ENCODE measurements at places on chromosomes 3 and 15. TPM values are rescaled to one million over a fixed set of nuclear protein-coding genes. Genes with fewer than 3 reads are reported as not detected.

DNA sequence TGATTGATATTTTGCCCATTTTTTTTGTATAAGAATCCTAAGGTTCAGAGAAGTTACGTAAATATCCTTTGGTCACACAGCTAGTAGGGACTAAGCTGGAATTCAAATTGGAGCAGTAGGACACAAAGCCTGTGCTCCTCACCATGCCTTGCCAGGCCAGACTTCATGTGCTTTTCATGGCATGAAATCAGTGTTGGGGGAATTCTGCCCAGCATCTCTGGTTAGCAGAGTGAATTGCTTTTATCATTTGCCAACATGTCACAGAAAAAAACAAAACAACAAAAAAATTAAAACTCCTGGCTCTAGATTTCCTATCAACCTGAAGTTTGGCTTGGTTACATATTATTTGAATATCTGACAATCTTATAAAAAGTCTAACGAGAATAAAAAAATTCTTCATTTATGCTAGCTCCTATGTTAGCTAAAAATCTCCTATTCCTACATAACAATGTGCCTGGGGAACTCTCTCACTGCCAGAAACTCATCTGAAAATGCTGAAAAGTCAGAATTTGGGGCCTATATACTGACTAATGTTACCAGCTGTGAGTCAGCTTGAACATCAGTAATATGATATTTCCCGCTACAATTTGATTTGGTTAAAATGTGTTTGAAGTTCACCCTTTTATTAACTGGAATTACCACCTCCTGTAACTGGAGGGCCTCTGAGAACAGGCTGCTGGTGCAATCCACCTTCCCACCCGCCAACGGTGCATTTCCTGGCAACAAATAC, 141.7 kb downstream of the TIGIT start:
- H3K27ac ChIP-seq = no peak overlapping the region
- no peaks in the 10 kb centered on the region for H3K36me3 ChIP-seq
- DNase-seq = no peak
- H3K4me3 ChIP-seq = no peak overlapping the region
- H3K27me3 ChIP-seq = no peaks in the 10 kb centered on the region

DNA sequence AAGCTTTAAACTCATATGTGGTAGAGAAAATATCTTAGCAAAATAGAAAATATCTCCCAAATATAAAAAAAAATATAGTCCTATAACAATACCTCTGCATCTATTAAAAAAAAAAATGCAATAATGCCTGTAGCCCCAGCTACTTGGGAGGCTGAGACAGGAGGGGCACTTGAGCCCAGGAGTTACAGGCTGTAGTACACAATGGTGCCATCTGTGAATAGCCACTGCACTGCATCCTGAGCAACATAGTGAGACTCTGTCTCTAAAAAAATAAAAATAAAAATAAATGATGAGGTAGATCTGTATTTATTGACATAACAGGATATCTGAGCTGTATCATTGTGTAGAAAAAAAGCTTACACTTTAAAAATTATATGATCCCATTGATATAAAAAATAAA, 70.4 kb downstream of the PFN2 start:
- H3K4me1 ChIP-seq = no peaks in the 10 kb centered on the region
- H3K27ac ChIP-seq = no peak overlapping the region
- H3K27me3 ChIP-seq = no peaks in the 10 kb centered on the region
- no peak overlapping the region for H3K4me3 ChIP-seq

GRCh38 chr3:188369526-188369925, 215.6 kb downstream of the LPP start:
- DNase-seq = no peak
- no peak overlapping the region for H3K4me3 ChIP-seq
- H3K36me3 ChIP-seq = no peaks in the 10 kb centered on the region

DNA sequence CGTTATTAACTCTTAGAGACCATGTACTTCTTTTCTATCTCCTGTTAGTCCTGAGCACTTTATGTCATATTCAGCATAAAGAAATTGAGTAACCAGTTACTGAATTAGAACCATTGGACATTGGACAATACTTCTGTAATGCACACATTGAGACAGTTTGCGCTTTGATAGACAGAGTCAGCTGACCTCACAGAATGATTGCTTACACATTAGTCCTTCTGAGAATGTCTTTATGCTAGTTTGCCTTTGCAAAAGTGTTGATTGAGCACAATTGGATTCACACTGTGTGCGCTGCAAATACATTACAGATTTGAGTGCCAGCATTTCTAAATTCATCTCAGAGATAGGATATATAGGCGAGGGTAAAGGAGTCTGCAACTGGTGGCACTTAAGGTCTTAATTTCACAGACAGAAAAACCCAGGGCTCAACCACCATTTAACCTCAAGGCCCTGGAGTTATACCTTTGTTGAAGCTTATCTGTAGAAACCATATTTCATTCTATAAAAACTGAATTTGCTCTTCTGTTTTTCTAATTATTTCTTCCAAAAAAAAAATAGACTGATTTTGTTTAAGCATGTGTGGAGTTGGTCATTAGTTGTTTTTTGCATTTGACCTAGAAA, 3.8 kb downstream of the SERPINI1 start:
- no peaks in the 10 kb centered on the region for H3K36me3 ChIP-seq
- H3K27ac ChIP-seq = no peak overlapping the region
- no peak overlapping the region for H3K4me3 ChIP-seq
- no peaks in the 10 kb centered on the region for H3K27me3 ChIP-seq

- H3K27me3 ChIP-seq = no peaks in the 10 kb centered on the region
- H3K4me1 ChIP-seq = peaks cover 18% of the 10 kb centered on the region
- no peak overlapping the region for H3K4me3 ChIP-seq
- peak overlapping the region; percentile 26 for H3K27ac ChIP-seq
- H3K36me3 ChIP-seq = no peaks in the 10 kb centered on the region
These were observed 93.3 kb downstream of the TRIM42 start for GRCh38 chr3:140770977-140771667.

DNA sequence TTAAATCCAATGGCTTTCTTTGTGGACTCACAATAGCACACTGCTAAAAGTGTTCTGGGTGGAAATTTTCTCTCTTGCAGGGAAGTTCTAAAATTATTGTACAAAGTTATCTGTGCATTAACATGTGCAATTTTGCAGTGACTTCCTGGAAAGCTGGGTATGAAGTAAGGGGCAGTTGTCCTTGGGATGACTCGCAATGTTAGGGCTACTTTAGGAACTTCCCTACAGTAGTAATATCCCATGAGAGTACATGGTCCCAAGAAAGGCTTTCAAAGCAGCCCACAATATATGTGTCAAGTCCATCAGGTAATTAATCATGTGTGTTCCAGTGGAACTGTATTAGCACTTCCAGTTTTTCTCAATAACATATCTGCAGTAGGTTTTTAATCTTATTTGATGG, 201.0 kb upstream of the UBE2E2 start:
- H3K27me3 ChIP-seq = no peaks in the 10 kb centered on the region
- H3K27ac ChIP-seq = no peak overlapping the region
- no peaks in the 10 kb centered on the region for H3K36me3 ChIP-seq
- no peak for DNase-seq
- no peaks in the 10 kb centered on the region for H3K4me1 ChIP-seq

- H3K4me1 ChIP-seq = peaks cover 10% of the 10 kb centered on the region
- DNase-seq = no peak
- H3K27me3 ChIP-seq = no peaks in the 10 kb centered on the region
- H3K27ac ChIP-seq = no peak overlapping the region
- no peak overlapping the region for H3K4me3 ChIP-seq
These were observed 236.1 kb downstream of the RORA start for GRCh38 chr15:60993008-60993407.

DNA sequence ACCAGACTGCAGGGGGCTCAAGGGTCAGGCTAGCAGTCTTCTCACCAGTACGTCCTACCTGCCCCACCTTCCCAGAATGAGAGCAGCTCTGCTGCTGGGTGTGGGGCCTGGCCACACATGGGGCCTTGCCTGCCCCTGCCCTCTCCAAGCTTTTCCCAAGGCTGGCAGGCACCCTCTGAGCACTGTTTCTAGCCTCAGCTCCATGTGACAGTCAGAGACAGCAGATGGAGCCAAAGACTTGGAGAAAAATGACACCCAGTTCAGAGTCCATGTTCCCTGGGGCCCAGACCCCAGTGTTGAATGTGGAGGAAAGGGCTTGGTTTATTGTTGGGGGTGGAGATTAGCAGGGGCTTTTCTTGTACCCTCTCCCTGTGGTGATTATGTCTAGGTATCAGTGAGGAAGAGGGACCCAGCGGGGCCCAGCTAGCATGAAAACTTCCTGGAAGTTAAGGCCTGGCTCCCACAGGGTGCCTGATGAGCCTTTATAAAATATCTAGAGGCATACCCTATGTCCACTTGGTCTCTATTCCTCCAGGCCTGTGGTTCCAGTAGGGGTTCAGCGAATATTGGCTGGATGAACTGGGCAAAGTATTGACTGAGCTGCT, 153.8 kb downstream of the EEFSEC start:
- H3K36me3 ChIP-seq = no peaks in the 10 kb centered on the region
- no peak for DNase-seq
- no peak overlapping the region for H3K4me3 ChIP-seq
- H3K4me1 ChIP-seq = no peaks in the 10 kb centered on the region

- no peaks in the 10 kb centered on the region for H3K4me1 ChIP-seq
- no peak overlapping the region for H3K27ac ChIP-seq
- H3K27me3 ChIP-seq = no peaks in the 10 kb centered on the region
- no peak for DNase-seq
These were observed 22.8 kb downstream of the EMC7 start for GRCh38 chr15:34078900-34079299.

DNA sequence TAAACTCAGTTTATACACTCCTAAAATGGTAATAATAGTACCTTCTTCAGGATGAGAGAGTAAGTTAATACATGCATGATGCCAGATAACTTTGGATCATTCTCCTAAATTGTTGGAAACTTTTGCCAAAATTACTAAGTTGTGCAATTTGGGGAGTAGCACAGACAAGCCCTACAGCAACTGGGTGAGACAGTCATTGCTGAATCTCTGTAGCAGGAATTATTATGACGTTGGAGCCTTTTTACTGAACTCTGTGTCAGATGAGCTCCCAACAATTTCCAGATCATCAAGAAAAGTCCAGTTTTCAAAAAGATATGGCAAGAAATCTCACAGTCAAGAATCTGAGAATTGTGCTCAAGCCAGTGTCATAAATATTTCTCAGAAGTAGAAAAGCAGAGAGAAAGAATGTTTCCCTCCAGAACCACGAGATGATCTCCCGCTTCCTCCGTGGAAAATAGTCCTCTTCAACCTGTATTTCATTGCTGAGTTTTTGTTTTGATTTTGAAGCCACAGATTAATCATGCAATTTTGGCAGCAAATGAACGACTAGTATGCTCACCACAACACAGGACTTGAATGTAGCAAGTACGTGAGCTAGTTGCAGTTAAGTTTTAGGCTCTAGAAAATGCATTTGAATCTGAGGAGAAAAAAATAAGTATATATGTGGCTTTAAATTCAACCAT, 485.4 kb downstream of the CNTN6 start:
- DNase-seq = no peak
- no peaks in the 10 kb centered on the region for H3K4me1 ChIP-seq
- H3K4me3 ChIP-seq = no peak overlapping the region
- H3K27ac ChIP-seq = no peak overlapping the region

GRCh38 chr3:132325103-132325606, 7.9 kb downstream of the ACP3 start:
- H3K27me3 ChIP-seq = no peaks in the 10 kb centered on the region
- H3K4me3 ChIP-seq = no peak overlapping the region
- peak overlapping the region; percentile 56 for H3K27ac ChIP-seq
- peaks cover 63% of the 10 kb centered on the region for H3K36me3 ChIP-seq
- peaks cover 18% of the 10 kb centered on the region for H3K4me1 ChIP-seq

- no peak for DNase-seq
- H3K4me3 ChIP-seq = no peak overlapping the region
- H3K27ac ChIP-seq = peak overlapping the region; percentile 53
- H3K36me3 ChIP-seq = peaks cover 100% of the 10 kb centered on the region
These were observed 11.2 kb downstream of the SEC13 start for GRCh38 chr3:10309736-10310135.

GRCh38 chr3:128878556-128879124, 780 bp upstream of the ACAD9 start:
- H3K4me1 ChIP-seq = peaks cover 40% of the 10 kb centered on the region
- peak; percentile 73 for DNase-seq
- H3K4me3 ChIP-seq = peak overlapping the region; percentile 80
- peak overlapping the region; percentile 98 for H3K27ac ChIP-seq
- no peaks in the 10 kb centered on the region for H3K27me3 ChIP-seq

GRCh38 chr15:98076021-98076816, 115.7 kb downstream of the ARRDC4 start:
- no peaks in the 10 kb centered on the region for H3K27me3 ChIP-seq
- H3K4me3 ChIP-seq = no peak overlapping the region
- no peak overlapping the region for H3K27ac ChIP-seq
- peak; percentile 57 for DNase-seq

GRCh38 chr15:69758810-69759790, 306.5 kb downstream of the RPLP1 start:
- peak overlapping the region; percentile 100 for H3K27ac ChIP-seq
- H3K27me3 ChIP-seq = no peaks in the 10 kb centered on the region
- H3K4me1 ChIP-seq = peaks cover 91% of the 10 kb centered on the region
- DNase-seq = peak; percentile 87
- H3K4me3 ChIP-seq = no peak overlapping the region

GRCh38 chr3:42660898-42661297, 7.4 kb downstream of the ZBTB47 start:
- H3K4me3 ChIP-seq = no peak overlapping the region
- H3K36me3 ChIP-seq = peaks cover 36% of the 10 kb centered on the region
- H3K27ac ChIP-seq = no peak overlapping the region
- H3K27me3 ChIP-seq = no peaks in the 10 kb centered on the region

- H3K4me1 ChIP-seq = no peaks in the 10 kb centered on the region
- no peaks in the 10 kb centered on the region for H3K27me3 ChIP-seq
- H3K27ac ChIP-seq = no peak overlapping the region
- H3K36me3 ChIP-seq = no peaks in the 10 kb centered on the region
- no peak for DNase-seq
These were observed 213.7 kb upstream of the RORA start for GRCh38 chr15:61442821-61443220.

DNA sequence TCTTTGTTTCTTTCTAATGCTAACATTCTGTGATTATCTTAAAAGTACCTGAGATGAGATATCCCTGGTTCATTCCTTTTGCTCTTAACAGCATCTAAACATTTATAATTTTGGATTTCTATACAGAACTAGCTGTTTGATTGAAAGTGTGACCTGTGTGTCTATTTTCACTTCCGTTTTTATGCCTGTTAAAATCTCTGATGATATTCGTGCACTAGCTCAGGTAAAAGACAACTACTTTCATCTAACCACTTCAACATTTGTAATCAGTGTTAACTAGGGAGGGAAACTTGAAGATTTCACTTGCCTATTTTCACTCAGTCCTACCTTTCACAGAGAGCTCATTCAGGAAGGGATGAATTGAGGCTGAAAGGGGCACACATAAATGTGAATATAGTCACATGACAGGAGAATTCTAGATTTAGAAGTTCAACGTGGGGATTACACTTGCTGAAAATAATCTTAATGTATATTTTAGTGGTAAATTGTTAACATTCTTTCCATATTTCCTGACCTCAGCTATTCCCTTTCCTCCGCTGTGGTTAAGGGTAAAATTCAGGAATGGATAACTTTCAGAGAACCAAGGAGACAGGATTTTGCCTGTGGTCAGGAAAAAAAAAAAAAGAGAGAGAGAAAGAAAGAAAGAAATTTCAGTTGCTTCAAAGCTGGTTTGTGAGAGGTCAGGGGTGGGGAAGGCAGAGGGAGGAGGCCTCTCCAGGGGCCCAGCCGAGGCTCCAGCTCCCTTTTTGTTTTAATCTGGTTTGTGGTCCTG, 159.8 kb upstream of the TSC22D2 start:
- H3K4me1 ChIP-seq = peaks cover 2% of the 10 kb centered on the region
- H3K27ac ChIP-seq = no peak overlapping the region
- H3K4me3 ChIP-seq = no peak overlapping the region
- no peaks in the 10 kb centered on the region for H3K36me3 ChIP-seq
- H3K27me3 ChIP-seq = no peaks in the 10 kb centered on the region
- DNase-seq = no peak

Gene OIP5
- 0.22 TPM for polyA plus RNA-seq

Gene FANCD2OS
- not detected for polyA plus RNA-seq

Gene MYD88
- polyA plus RNA-seq = 427 TPM

Gene ERC2
- not detected for polyA plus RNA-seq

Gene P2RY14
- 0.09 TPM for polyA plus RNA-seq

Gene RASL12
- not detected for polyA plus RNA-seq

Gene ZNF80
- polyA plus RNA-seq = not detected

All from CD14-positive monocyte (primary cell).